ENCODE measurements at places on chromosomes 6 and 20. TPM values are rescaled to one million over a fixed set of nuclear protein-coding genes. Genes with fewer than 3 reads are reported as not detected.

Gene NFATC2
- polyA plus RNA-seq: 9.1 TPM

Gene MRAP2
- not detected for polyA plus RNA-seq

Gene LGSN
- polyA plus RNA-seq: not detected

Gene FOXF2
- not detected for polyA plus RNA-seq

Gene TCP11
- not detected for polyA plus RNA-seq

Gene PGK2
- not detected for polyA plus RNA-seq

Gene UQCC2
- 44.5 TPM for polyA plus RNA-seq

Gene SYTL3
- polyA plus RNA-seq: 0.12 TPM

Gene TTPAL
- polyA plus RNA-seq: 12.6 TPM

Gene KHDC1
- polyA plus RNA-seq: 0.48 TPM

Gene POLR1C
- polyA plus RNA-seq: 9.3 TPM

Gene PERP
- 0.08 TPM for polyA plus RNA-seq

Gene ACTL10
- not detected for polyA plus RNA-seq

Gene CDH26
- not detected for polyA plus RNA-seq

Gene ADGRG6
- not detected for polyA plus RNA-seq

Gene SLC26A8
- not detected for polyA plus RNA-seq

DNA sequence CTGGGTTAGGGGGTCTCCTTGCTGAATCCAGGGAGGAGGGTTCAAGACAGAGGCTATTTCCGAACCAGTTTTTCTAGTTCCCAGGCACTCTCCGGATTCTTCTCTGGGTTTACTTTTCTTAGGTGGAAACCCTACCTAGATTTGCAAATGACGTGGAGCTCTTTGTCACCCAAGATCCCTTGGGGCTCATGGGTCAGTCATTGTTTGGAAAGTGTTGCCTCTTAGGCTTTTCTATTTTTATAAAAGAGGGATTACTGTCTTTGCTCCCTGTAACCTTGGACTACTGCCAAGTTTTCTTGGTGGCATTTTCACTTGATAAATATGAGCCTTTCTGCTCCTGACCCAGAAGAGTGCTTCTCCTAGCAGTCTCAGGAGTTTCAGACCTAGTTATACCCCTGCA, 33.6 kb downstream of the FAM209B start:
- H3K4me3 ChIP-seq: no peak overlapping the region
- no peak for DNase-seq
- no peaks in the 10 kb centered on the region for H3K36me3 ChIP-seq
- no peaks in the 10 kb centered on the region for H3K4me1 ChIP-seq

GRCh38 chr6:54655162-54655561, 191.4 kb upstream of the FAM83B start:
- no peak for DNase-seq
- H3K27me3 ChIP-seq: no peaks in the 10 kb centered on the region
- H3K4me1 ChIP-seq: no peaks in the 10 kb centered on the region
- no peak overlapping the region for H3K27ac ChIP-seq
- no peak overlapping the region for H3K4me3 ChIP-seq
- no peaks in the 10 kb centered on the region for H3K36me3 ChIP-seq

DNA sequence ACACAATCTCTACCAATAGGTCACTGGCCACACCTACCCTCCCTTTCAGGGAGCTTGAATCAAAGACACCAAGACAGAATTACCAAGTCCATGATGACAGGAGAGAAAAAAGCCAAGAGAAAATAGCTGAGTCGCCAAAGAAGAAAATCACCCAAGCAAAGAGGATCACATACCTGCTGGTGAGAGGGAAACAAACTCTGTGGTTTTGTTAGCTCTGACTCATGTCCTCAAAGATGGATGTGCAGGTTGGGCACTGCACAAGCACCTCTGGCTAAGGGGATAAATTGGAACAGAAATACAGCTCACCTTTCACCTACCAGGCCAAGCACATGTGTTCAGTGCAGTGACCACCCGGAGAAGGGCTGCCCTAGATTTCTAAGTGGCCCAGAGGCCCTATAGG, 114.8 kb downstream of the TFAP2A start:
- H3K4me1 ChIP-seq: no peaks in the 10 kb centered on the region
- H3K27me3 ChIP-seq: no peaks in the 10 kb centered on the region
- no peak overlapping the region for H3K4me3 ChIP-seq

GRCh38 chr20:17810062-17810631, 110.4 kb downstream of the BANF2 start:
- H3K4me1 ChIP-seq: peaks cover 19% of the 10 kb centered on the region
- no peaks in the 10 kb centered on the region for H3K36me3 ChIP-seq
- no peak overlapping the region for H3K27ac ChIP-seq
- no peaks in the 10 kb centered on the region for H3K27me3 ChIP-seq

DNA sequence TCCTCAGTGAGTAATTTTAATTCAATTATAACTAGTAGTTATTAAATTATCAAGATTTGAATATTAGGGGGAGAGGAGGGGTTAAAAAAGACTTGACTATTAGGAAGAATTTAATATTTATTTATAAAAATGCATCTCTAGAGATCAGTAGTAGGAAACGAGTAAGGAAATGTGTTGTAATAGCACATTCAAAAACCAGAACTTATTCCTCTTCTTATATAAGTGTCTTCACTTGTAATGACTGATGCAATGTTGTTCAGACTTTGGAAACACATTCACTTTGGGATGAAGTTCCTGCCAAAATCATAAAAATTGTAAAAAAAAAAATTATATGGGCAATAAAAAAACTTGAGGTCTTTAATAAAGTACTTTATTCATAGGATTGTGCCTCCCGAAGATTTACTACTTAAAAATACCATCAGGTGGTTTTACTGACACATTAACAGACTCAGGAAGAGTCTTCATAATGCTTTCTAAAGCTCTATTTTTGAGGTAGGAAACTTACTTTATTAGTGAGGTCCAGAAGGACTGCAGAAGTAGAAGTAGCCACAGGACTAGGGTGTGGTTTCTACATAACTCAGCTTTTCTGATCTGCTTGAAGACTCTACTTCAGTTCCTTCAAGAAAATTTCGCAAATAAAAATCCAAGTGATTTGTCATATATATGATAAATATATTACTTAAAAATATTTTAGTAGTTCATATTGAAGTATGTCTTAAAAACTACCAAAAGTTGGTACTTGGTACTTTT, 59.8 kb downstream of the CCDC170 start:
- DNase-seq: no peak
- no peak overlapping the region for H3K27ac ChIP-seq
- peaks cover 8% of the 10 kb centered on the region for H3K36me3 ChIP-seq
- H3K4me1 ChIP-seq: no peaks in the 10 kb centered on the region
- H3K27me3 ChIP-seq: no peaks in the 10 kb centered on the region
- H3K4me3 ChIP-seq: no peak overlapping the region

- peaks cover 43% of the 10 kb centered on the region for H3K4me1 ChIP-seq
- H3K27me3 ChIP-seq: peaks cover 8% of the 10 kb centered on the region
- no peak overlapping the region for H3K4me3 ChIP-seq
- DNase-seq: no peak
Measured at GRCh38 chr6:88144637-88145297, 21.4 kb downstream of the CNR1 start.

GRCh38 chr6:88734544-88734943, 228.9 kb downstream of the RNGTT start:
- peaks cover 35% of the 10 kb centered on the region for H3K36me3 ChIP-seq
- peaks cover 14% of the 10 kb centered on the region for H3K4me1 ChIP-seq
- no peak overlapping the region for H3K4me3 ChIP-seq
- no peak overlapping the region for H3K27ac ChIP-seq
- H3K27me3 ChIP-seq: no peaks in the 10 kb centered on the region
- no peak for DNase-seq

DNA sequence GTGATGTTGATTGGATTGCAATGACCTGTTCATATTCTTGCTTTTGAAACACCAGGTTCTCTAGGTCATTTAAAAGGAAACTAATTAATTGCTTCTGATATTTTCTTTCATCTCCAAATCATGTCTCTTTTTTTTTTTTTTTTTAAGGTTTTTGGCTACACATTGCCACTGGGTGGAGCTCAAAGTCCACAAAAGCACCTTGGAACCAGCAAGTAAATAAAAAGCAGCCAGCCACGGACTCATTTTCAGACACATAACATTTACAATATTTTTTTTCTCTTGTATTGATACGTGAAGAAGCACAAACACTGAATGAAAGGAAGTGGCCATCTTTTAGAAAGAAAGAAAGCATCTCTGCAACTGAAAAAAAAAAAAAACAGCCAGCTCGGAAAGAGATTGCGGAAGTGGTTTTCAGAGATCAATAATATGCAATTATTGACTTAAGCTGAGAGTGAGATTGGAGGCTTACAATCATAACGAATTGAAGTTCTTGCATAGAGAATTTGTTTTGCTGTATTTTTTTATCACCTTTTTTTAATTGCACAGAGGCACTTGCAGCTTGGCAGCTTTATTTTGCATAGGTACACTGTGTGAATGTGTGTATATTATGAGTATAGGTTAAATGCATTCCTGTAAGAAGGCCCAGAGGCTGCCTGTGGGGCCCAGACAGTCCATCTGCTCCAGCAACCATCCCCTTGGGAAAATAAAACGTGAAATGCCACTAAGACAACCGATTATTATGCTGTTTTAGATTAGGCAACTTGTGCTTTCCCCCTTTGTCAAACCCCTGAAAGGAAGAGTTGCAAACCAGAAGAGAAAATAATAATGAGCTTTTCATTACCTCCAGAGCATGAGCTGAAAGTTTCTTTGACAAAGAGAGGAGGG, 28.2 kb downstream of the CGA start:
- DNase-seq: peak; percentile 19
- no peaks in the 10 kb centered on the region for H3K36me3 ChIP-seq
- H3K27ac ChIP-seq: no peak overlapping the region
- no peaks in the 10 kb centered on the region for H3K27me3 ChIP-seq

- H3K36me3 ChIP-seq: no peaks in the 10 kb centered on the region
- no peaks in the 10 kb centered on the region for H3K27me3 ChIP-seq
- peak overlapping the region; percentile 92 for H3K4me3 ChIP-seq
- no peak for DNase-seq
- H3K4me1 ChIP-seq: peaks cover 25% of the 10 kb centered on the region
Measured at GRCh38 chr6:63571361-63572043, 778 bp upstream of the LOC128125822 start.

DNA sequence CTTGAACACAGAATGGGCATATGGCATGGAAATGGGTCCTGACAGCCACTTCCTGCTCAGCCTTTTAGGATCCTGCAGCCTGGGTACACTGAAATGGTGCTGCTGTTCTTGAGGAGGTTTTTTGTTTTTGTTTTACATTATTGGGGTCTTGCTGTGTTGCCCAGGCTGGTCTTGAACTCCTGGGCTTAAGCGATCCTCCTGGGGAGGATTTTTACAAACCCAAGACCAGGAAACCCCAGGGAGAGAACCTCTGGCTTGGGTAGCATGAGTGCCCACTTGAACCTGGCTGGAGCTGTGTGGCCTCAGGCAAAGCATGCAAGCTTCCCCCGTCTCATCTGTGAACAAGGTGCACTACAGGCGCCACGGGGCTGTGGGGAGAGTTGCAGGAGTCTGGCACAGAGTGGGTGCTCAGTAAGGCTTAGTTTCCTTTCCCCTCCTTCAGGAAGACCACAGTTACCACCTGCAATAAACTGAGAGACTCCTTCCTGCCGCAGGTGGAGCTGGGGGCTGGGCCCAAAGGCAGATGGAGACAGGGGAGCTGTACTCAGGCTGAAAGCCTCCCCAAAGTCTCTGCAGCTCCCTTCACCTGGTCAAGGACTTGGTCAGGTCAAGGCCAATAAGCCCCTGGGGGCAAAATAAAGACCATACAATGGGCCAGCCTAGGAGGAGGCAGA, 1.8 kb downstream of the SLA2 start:
- no peaks in the 10 kb centered on the region for H3K36me3 ChIP-seq
- no peak for DNase-seq
- no peaks in the 10 kb centered on the region for H3K27me3 ChIP-seq
- peak overlapping the region; percentile 77 for H3K27ac ChIP-seq
- no peak overlapping the region for H3K4me3 ChIP-seq

GRCh38 chr6:56851074-56851473, 103.8 kb upstream of the BEND6 start:
- peaks cover 52% of the 10 kb centered on the region for H3K27me3 ChIP-seq
- peaks cover 12% of the 10 kb centered on the region for H3K4me1 ChIP-seq
- H3K36me3 ChIP-seq: no peaks in the 10 kb centered on the region
- peak overlapping the region; percentile 83 for H3K4me3 ChIP-seq
- DNase-seq: no peak
- H3K27ac ChIP-seq: no peak overlapping the region

DNA sequence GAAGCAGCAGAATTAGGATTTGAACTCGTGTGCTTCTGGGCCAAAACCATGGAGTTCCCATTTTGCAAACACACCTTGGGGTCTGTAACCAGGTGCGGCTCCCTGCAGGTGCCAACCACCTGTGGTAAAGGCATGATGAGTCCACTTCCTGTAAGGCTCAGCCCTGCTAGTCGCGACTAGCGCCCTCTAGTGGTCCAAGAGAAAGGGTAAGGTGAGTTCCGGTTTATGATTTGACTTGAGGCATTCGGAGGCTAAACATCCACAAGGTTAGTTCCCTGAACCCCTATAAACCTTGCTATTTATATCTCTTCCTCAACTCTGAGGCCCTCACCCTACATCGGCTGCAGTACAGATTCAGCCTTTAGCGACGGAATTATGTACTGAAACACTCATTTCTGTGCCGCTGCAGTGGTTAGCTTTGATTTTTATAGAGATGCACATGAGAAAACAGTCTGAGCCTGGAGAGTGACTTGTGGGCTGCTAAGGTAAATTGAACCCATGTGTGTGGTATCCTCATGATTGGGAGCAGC, 173.4 kb downstream of the PLCB1 start:
- no peak overlapping the region for H3K27ac ChIP-seq
- peak; percentile 12 for DNase-seq
- H3K36me3 ChIP-seq: no peaks in the 10 kb centered on the region
- H3K4me1 ChIP-seq: no peaks in the 10 kb centered on the region

DNA sequence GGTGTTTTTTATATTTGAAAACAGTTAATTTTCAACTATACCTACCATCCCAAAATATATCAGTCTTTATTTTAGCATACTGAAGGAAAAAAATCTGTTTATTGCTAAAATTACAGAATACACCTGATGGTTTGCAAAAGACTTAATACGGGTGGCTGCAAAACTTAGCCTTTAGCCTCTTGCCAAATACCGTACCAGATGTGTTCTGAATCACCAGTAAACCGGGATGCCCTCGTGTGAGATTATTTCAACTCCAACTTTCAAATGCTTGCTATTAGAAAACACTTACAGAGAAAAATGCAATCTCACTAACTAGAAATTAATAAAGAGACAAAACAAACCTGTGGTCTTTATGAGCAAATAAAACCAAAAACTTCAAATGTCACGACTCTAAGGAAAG, 36.0 kb downstream of the REV3L start:
- H3K27me3 ChIP-seq: no peaks in the 10 kb centered on the region
- no peak overlapping the region for H3K4me3 ChIP-seq
- DNase-seq: no peak
- peaks cover 30% of the 10 kb centered on the region for H3K4me1 ChIP-seq
- no peak overlapping the region for H3K27ac ChIP-seq

- H3K36me3 ChIP-seq: no peaks in the 10 kb centered on the region
- no peak overlapping the region for H3K27ac ChIP-seq
- H3K27me3 ChIP-seq: no peaks in the 10 kb centered on the region
- H3K4me1 ChIP-seq: no peaks in the 10 kb centered on the region
- H3K4me3 ChIP-seq: no peak overlapping the region
Measured at GRCh38 chr6:92047860-92048259, 1371.5 kb downstream of the EPHA7 start.

GRCh38 chr20:37108676-37109075, 12.9 kb upstream of the RBL1 start:
- no peak for DNase-seq
- H3K36me3 ChIP-seq: no peaks in the 10 kb centered on the region
- H3K27ac ChIP-seq: no peak overlapping the region
- no peaks in the 10 kb centered on the region for H3K4me1 ChIP-seq
- no peak overlapping the region for H3K4me3 ChIP-seq

Measured in naive B cell (primary cell).